Heart right ventricle (tissue), 16 donors: ENCODE measurements at places on chromosomes 2 and 18. TPM values are rescaled to one million over a fixed set of nuclear protein-coding genes. Genes with fewer than 3 reads are reported as not detected.
A peak's percentile ranks its signal among the peaks of the same experiment; 100 is the strongest.

RAX gene
- polyA plus RNA-seq, result not detected

LTBP1 gene
- 22.4 TPM for polyA plus RNA-seq

MREG gene
- 0.51 TPM for polyA plus RNA-seq

MAB21L4 gene
- 0.06 TPM for polyA plus RNA-seq

ANTXR1 gene
- 26.7 TPM for polyA plus RNA-seq

TCF7L1 gene
- polyA plus RNA-seq, result 4.7 TPM

CRYGD gene
- not detected for polyA plus RNA-seq

TGFA gene
- polyA plus RNA-seq, result 0.17 TPM

ALKAL2 gene
- 0.73 TPM for polyA plus RNA-seq

ITPRIPL1 gene
- 1.1 TPM for polyA plus RNA-seq

IL1B gene
- polyA plus RNA-seq, result 0.48 TPM

TTR gene
- polyA plus RNA-seq, result not detected

DNA sequence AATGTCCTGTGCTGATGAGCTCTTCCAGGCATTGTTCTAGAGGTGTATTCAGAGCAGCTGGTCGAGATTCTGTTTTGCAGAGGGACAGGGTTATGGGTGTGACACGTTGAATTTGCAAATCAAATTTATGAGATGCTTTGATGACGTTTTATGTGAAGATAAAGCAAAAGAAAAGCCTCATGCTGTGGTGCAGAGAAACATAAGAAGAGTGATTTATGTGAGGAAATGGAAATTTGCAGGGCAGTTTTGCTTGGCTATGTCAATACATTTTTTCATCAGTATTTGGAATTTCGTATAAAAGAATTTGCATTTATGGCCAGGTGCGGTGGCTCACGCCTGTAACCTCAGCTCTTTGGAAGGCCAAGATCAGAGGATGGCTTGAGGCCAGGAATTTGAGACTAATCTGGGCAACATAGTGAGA lies 36.4 kb downstream of the TSN start:
- no peak for DNase-seq

- no peak for DNase-seq
Observed at GRCh38 chr2:104855221-104856085, 1.5 kb downstream of the POU3F3 start.

DNA sequence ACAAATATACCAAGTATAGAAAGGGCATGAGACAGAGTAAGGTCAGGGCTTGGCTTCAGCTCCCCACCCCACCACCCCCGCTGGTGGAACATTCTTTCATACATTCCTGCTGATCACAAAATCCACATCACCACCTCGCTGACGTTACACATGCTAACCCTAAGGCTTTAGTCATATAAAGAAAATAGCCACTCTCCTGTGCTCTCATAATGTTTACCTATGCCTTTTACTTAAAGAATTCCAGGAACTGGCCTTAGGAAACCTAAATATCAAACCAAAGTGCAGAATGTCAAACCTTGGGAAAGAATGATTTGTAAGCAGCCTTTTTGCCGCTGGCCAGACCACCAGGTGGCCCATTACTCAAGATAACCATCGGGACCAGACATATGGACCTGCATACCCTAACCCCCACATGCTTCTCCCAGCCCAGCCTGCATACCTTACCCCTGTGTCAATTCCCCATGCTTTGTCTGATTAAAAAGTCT lies 136.3 kb upstream of the SLC39A10 start:
- no peak for DNase-seq

DNA sequence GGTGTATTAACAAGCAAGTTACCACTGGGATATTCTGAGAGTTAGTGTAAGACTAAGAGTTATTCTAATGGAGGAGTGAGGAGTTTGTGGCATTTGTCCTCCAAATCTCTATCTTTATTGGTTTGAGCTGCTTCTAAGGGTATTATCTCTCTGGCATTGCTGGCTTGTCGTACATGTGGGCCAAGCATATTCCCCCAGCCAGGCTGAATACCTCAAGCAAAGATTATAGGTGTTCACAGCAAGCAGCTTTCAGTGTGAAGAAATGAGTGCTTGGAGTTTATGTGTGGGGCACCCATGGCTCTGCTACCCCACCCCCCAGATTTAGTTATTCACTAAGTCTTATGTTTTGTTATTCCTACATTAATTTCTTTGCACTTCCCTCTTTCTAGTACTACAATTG lies 193.6 kb upstream of the FANCL start:
- DNase-seq, result no peak

GRCh38 chr2:205358351-205358815 lies 323.9 kb upstream of the NRP2 start:
- DNase-seq, result no peak

DNA sequence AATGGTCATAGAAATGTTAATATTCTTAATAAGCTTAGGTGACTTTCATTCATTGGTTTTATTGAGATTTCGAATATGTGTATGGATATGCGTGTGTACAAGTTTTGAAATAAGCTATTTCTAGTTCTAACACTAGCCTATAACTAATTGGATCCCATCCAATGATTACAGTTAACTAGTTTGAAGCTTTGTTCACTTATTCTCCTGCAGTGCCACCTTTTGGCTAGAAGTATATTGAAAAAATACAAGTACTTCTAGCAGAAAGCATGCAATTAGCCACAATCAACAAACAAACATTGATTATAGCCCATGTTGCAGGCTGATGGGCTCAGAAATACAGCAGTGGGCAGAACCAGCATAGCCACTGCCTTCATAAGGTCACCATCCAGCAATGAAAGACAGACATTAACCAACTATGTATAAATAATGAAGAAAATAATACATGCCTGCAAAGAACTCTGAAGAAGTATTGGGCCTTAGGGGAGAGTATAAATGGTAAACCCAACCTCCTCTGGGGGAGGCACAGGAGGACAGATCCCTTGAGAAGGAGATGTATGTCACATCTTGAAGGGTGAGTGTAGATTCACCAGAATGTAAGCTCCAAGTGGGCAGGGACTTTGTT lies 5.1 kb upstream of the PIEZO2 start:
- DNase-seq, result no peak

DNA sequence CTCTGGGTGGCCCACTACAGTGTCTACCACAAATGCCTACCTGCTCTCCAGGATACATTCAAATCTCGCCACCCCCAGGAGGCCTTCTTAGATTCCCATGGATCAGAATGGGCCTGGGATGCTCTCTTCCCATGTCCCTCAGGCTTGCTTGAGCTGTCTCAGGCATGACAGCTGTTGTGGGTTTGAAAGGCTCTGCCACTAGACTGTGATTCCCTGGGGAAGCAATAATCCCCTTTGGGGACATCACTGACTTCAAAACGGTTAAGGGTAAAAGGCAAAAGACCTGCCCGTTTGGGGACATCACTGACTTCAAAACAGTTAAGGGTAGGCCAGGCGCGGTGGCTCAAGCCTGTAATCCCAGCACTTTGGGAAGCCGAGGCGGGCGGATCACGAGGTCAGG lies 35.8 kb upstream of the ZNF516 start:
- no peak for DNase-seq

DNA sequence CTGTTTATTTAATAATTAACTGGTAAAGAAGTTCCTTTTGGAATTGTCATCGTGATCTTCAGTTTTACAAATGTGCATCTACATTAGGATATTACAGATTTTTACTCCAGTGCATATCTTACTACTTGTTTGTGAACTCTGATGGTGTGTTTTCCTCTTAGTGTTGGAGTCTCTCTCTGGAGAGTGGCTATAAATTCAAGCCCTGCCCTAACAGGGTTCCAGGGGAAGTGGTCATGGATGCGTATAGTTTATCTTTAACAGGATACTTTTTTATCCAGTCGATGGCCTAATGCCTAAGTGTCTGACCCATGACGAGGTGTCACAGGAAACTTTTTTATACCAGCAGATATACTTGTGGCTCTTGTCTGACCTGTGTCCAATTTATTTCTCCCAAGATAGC lies 75.4 kb downstream of the CHN1 start:
- DNase-seq, result no peak

DNA sequence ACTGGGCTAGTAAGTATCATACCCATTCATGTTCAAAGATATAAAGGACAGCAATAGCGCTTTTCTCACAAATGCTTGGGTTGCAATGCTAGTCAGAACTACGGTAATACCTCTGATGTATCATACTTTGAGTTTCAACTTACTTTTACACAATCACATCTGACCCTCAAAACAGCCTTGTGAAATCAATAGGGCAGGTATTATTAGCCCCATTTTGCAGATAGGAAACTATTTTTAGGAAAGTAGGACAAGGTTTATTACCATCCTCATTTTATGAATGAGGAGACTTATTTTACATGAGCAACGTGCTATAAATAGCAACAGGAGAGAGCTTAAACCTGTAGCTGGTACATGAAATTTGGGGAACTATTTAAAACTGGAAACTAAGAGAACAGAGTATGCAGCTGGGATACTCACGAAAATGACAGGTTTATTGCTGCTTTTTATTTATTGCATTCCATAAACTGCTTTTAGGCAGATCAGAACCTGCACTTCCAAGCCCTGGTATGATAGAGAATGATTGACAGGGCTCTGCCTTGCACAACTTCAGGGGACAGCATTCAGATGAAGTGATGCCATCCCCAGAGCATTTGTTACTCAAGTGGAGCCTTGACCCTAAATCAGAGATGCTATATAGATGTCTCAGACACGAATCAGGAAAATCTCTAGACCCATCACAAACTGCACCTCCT lies 42.4 kb upstream of the PPM1B start:
- DNase-seq, result no peak

- DNase-seq, result no peak
Observed at GRCh38 chr2:240235811-240236210, 95.4 kb upstream of the OTOS start.

DNA sequence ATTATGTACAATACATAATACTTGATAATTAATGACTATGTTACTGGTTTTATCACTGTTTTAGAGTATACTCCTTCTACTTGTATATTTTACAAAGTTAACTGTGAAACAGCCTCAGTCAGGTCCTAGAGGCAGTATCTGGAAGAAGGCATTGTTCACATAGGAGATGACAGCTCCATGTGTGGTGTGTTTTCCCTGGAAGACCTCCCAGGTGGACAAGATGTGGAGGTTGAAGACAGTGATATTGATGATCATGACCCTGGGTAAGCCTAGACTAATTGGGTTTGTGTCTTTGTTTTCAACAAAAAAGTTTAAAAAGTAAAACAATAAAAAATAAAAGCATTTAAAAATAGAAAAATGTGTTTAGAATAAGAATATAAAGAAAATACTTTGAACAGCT lies 96.4 kb downstream of the TRIB2 start:
- no peak for DNase-seq

DNA sequence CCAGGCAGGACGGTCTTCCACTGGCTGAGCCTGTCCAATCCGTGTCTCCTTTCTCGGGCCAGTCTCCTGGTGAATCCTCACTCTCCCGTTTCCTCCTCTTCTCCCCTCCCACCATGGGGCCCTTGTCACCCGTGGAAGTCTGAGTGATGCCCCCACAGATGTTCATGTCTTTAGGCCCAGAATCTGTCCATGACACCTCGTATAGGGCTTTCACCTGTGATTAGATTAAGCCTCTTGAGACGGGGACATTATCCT lies 193.5 kb downstream of the ZFP36L2 start:
- DNase-seq, result no peak

DNA sequence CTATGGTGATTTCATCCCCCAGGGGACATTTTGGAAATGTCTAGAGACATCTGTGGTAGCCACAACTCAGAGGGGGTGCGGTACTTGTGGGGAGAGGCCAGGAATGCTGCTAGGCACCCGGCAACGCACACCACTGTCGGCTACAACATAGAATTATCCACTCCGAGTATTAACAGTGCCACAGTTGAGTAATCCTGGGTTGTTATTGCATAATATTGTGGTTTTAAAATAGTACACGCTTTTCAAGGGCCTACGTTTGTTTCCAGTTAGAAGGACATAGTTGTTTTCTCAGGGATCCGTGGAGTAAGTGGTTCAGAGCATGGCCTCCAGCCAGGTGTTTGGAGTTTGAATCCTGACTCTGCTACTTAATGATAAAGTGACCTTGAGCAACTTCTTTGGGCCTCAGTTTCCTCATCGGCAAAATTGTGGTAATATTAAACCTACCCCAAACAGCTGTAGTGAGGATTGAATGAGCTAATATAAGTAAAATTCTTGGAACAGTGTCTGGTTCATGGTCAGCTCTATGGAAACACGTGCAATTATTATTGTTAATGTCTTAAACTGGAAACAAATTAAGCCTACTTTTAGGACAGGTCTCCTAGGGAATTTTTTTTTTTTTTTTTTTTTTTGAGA lies 24.5 kb downstream of the CYP27A1 start:
- peak; percentile 64 for DNase-seq

GRCh38 chr2:23757686-23758433 lies 169.1 kb downstream of the ATAD2B start:
- DNase-seq, result no peak

- peak; percentile 19 for DNase-seq
Observed at GRCh38 chr2:191150600-191151330, at the start of gene STAT4. Gene STAT4 (minus strand): TSS chr2:191150994. CDS start chr2:191148203, 2,791 bp downstream.

DNA sequence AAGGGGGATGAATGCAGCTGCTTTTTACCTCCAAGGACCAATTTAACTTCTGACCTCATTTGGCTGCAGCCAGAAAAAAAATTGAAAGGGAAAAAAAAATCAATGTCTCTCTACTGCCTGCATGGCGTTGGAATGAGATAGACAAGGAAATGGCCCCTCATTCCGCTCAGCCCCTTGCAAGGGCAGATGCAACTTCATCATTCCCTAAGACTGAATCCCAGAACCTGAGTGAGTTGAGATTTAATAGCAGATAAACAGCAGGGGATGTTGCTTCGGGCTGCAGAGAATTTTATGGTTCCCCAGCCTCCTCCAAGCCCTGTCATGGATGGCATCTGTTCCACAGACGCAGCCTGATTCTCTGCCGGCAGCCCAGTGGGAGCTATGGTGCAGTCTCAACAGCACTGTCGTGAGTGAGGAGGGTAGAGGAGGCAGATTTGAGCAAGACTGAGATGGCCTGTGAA lies 49.0 kb downstream of the CAPN13 start:
- no peak for DNase-seq

DNA sequence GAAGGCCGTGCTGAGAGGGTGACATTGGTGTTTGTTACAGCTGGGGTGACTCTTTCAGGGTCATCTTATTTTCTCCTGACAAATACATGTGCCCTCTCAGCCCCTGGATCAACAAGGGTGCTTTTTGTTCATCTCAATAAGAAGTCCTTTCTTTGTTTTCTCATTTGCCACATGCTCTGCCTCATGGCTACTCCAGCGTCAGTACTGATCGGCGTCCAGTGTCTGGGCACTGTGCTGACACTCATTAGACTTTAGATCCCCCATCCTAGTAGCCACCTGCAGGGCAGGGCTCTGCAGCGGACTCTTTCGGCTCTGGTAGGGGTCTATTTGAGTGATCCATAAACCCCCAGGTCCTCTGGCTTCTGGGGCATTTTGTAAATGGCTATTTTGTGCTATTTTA lies 38.4 kb downstream of the NPPC start:
- no peak for DNase-seq

GRCh38 chr2:67669168-67669567 lies 272.0 kb downstream of the ETAA1 start:
- no peak for DNase-seq
